ENCODE measurements at places on chromosomes 7 and 10.

DNA sequence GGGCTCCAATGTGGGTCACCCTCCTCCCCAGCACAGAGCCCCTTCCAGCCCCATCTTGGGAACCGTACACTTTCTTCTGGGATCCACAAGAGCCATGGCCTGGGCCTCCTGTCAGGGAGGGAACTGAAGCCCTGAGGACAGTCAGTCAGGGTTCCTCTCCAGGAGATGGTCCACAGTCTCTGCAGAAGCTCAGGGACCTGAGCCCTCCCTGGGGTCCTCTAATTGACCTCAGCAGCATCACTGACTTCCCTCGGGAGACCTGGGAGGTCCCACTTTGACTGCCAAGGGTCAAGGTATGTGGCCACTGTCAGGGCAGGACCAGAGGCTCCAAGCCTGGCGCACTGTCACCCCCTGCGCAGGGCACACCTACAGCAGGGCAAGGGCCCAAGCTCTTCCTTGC lies 32.3 kb downstream of the NOD1 start:
- no peak for DNase-seq

DNA sequence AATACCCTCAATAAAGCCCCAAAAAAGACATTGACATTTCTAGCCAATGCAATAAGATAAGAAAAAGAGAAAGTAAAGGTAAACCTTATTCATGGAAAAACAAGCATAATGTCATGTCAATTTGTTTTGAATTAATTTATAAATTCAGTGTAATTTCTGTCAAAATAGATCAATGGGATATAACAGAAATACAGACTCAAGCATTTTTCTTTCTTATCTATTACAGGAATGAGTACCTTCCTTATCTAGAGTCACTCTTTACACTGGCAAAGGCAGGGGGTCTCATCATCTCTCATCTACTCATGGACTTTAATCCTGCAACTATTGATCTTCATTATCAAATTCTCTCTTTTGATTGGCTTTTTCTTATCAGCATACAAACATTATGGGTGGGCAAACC lies 127.1 kb upstream of the SHH start:
- DNase-seq, result no peak

DNA sequence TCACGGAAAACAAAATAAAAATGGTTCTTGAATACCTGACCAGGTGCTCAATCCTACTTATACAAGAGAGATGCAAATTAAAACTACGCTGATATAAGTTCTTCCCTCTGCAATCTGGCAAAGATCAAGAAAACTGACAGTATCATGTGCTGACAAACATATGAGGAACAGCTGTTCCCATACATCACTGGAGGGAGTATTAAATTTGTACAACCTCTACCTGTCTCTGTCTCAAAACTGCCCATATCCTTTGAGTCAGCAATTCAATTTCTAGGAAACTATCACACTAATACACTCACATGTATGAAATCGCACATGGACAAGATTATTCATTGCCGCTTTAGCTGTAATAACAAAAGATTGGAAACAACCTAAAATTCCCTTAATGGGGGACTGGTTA lies 11.0 kb upstream of the IL6 start:
- no peak for DNase-seq

GRCh38 chr7:77464589-77464988 lies 48.4 kb upstream of the GSAP start:
- DNase-seq, result no peak

DNA sequence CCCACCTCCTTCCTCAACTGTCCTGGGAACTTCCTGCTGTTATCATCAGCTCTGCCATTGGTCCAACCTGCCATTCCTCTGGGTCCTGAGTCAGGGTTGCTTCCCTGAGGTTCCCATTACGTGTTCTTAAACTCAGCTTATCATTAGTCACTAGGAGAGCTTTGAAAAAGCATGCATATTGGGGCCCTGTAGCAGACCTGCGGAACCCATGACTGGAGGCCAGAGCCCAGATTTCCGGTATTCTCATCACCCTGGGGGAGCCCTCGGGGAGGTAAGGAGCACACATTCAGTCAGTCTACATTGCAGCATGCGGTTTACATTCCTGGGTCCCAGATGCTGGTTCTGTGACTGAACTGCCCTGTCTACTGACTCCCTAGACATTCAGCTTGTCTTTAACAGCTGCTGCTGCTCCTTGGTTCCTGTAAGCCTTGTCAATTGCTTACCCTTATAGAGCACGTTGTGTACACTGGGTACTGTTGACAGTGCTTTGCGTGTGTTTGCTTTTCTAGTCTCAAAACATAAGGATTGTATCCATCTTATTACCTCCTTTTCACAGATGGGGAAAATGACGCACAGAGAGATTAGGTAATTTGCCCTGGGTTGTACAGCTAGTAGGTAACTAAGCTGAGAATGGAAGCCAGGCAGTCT lies 12.8 kb downstream of the CDHR3 start:
- DNase-seq, result peak; percentile 5

DNA sequence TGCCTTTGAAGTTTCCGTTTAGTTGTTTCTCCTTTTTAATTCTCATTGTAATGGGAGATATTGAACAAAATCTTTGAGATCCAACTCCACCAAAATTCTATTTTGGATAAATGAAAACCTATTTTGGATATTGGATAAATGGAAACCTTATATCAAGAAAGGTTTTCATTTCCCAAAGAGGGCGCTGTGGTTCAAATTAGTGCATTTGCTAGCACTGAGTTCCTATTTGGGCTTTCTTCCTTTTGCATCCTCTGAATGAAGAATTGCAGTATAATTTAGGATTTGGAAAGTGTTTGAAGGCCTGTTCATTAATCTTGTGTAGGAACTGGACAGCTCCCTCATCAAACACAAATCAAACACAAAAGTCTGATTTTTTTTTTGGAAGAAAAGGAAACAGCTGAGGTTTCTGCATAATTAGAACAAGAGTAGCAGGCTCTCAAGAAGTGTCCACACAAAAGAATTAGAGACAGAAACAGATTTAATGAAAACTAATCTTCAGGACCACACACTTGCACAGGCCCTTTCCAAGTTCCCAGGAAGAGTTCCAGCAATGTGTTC lies 80.8 kb upstream of the KLF14 start:
- DNase-seq, result no peak

GRCh38 chr10:111435871-111436270 lies 359.0 kb downstream of the ADRA2A start:
- no peak for DNase-seq

- no peak for DNase-seq
Observed at GRCh38 chr7:76259124-76260093, 43.1 kb upstream of the HSPB1 start.

DNA sequence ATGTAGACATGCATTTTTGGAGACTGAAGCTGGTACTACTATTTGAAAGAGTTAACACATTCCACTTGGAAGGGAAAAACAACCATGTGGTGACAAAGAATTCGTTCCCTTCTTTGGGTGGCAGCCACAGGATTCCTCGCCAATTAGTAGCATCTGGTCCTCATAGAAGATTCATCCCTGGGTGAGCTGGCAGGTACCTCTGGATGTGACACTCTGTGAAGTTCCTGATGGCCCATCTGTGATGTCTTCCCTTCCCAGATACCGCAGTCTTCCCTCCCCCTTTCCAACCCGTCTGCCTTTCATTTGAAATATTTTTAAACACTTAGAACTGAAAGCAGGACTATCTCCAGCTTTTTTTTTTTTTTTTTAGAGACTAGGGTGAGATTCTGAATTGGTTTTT lies 569.5 kb downstream of the TYW1 start:
- no peak for DNase-seq

DNA sequence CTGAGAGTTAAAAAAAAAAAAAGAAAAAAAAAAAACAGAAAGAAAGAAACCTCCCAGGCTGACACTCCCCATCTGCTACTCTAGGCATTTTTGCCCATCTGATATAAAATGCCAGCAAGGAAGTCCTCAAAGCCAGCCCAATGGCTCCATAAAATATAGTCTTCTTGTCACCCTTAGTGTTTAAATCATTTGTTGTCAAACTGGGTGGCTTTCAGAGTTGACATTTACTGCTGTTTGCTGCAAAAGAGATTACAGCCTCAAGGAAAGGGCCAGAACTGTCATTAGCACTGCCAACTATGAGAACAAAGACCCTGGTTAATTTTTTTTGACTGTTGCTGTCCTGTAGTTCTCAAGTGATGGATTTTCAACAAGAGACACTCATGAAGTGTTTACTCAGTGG lies 86.5 kb downstream of the TRIL start:
- no peak for DNase-seq

GRCh38 chr7:36775676-36776075 lies 51.4 kb upstream of the AOAH start:
- DNase-seq, result no peak

- no peak for DNase-seq
Observed at GRCh38 chr10:47248386-47249090, 51.5 kb upstream of the GDF10 start.

DNA sequence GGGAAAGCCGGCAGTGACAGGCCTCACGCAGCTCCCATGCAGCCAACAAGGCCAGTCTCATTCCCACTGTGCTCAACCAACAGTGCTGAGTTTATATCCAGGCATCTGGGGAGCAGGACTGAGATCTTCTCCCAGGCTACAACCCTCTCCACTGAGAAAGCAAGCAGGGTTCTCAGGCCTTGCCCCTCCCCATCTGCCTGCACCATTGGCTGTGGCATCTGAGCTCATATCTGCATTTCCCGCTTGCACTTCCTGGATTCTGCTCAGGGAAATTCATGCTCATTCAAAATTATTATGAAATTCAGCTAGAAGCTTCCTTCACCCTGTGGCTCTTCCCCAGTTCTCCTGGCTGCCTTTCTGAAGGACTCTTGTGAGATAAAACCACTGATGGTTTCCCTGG lies 1029.0 kb downstream of the GRM8 start:
- no peak for DNase-seq

DNA sequence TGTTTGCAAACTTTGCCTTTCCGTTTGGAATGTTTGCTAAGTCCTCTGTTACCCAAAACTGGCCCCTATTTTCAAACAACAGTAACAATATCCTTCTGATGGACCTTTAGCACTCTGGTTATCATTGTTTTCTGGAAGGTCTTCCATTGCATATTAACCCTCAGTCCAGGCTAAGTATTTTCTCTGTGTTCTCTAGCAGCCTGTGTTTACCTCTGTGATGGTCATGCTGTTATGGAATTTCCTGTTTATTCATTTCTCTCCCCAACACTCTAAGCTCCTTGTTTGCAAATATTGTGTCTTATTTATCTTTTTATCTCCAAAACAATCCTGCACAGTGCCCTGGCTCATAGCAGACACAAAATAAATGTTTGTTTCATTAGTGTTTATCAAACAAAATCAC lies 560.3 kb downstream of the ATRNL1 start:
- no peak for DNase-seq

- DNase-seq, result no peak
Observed at GRCh38 chr7:123537026-123537642, 2.7 kb upstream of the IQUB start.

GRCh38 chr7:112806156-112806555 lies 16.0 kb upstream of the TMEM168 start:
- no peak for DNase-seq

GRCh38 chr10:16258291-16259040 lies 178.3 kb upstream of the PTER start:
- no peak for DNase-seq

DNA sequence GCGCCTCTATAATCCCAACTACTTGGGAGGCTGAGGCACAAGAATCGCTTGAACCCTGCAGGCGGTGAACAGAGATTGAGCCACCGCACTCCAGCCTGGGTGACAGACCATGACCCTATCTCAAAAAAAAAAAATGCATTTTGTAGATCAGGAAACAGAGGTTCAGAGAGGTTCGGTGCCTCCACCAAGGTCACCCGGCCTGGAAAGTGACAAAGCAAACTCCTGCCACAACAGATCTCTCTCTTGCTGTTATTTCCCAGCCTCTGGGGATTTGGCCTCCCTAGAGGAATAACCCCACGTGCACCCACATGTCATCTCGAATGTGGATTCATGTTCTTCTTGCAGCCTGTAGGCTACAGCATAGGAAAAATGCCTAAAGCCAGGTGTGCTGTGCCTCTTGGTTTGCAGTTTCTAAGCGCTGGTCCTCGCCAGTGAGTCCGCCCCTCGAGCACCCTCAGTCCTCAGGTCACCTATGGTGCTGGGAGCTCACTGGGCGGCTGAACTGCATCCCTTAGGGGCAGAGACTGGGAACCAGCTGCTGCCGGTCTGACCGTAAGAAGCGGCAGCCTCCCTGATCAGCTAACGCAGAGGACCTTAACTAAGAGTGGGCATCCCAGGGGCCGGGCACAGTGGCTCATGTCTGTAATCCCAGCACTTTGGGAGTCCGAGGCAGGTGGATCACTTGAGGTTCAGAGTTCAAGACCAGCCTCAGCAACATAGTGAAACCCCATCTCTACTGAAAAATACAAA lies 51.7 kb upstream of the SH2B2 start:
- DNase-seq, result no peak

GRCh38 chr7:130359276-130359857 lies 14.8 kb downstream of the CPA5 start:
- no peak for DNase-seq

- DNase-seq, result no peak
Observed at GRCh38 chr7:44077681-44078091, 4.6 kb downstream of the POLM start.

DNA sequence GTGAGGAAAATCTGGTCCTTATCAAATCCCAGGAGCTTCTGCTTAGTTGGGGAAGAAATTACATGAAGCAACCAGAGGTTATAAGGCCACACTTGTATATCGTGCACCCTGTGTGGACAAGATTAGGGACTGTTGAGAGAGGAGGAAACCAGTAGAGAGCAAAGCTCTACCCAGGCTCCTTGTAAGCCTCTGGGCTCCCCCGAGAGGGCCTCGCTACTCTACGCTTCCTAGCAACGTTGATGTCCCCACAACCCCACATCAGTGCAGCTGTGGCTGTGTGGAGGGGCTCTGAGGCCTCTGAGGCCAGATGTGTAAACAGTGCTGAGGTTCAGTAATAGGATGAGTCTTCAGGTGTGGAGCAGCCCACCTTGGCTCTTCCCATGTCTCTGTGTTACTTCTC lies 16.0 kb downstream of the HIF1AN start:
- DNase-seq, result no peak

GRCh38 chr7:149468208-149468607 lies 7.3 kb upstream of the ZNF777 start:
- no peak for DNase-seq

- DNase-seq, result no peak
Observed at GRCh38 chr10:20839141-20839540, 58.0 kb downstream of the NEBL start.

- DNase-seq, result no peak
Observed at GRCh38 chr7:107918948-107919347, 28.0 kb downstream of the DLD start.
